ENCODE measurements at places on chromosomes 5 and 9. TPM values are rescaled to one million over a fixed set of nuclear protein-coding genes. Genes with fewer than 3 reads are reported as not detected.

- no peak for DNase-seq
Observed at GRCh38 chr5:81420039-81420667, 26.2 kb upstream of the ACOT12 start.

CYLC2 gene
- not detected for polyA plus RNA-seq

DNA sequence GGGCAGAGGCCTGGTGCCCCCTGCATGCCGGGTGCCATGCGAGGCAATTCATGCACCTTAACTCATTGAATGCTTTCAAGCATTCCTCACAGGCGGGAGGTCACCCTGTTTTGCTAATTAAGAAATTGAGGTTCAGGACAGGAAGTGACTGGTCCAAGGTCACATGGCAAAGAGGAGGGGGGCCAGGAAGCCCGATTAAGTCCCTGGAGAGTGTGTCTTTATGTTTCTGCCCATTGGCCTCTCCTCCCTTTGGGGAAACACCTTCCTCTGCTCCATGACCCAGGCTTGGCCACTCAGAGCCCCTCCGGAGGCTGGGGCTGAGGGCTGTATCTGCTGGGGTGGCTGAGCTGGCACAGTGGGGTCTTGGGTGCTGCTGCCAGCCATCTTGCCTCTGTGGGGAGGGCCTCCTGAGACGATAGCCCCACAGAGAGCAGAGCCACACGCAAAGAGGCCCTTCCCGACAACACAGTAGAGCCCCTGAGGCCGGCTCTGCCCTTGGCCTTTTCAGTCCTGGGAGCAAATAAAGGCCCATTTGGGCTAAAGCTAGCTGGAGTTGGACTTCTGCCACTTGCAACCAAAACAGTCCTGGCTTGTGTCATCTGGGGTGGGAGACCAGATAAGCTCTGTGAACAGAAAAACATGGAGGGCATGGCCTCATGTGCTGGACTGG lies 90.8 kb upstream of the NEURL1B start:
- DNase-seq, result no peak

NR6A1 gene
- polyA plus RNA-seq, result 5.0 TPM

GRCh38 chr5:146474065-146474464 lies 26.9 kb downstream of the TCERG1 start:
- DNase-seq, result no peak

GRCh38 chr5:83914662-83915418 lies 194.2 kb upstream of the HAPLN1 start:
- DNase-seq, result no peak

- DNase-seq, result no peak
Observed at GRCh38 chr5:1747079-1747802, 52.4 kb downstream of the MRPL36 start.

GRCh38 chr5:56409331-56410190 lies 176.4 kb upstream of the ANKRD55 start:
- DNase-seq, result peak; percentile 51

- no peak for DNase-seq
Observed at GRCh38 chr5:111172504-111172903, 51.7 kb upstream of the CAMK4 start.

DNA sequence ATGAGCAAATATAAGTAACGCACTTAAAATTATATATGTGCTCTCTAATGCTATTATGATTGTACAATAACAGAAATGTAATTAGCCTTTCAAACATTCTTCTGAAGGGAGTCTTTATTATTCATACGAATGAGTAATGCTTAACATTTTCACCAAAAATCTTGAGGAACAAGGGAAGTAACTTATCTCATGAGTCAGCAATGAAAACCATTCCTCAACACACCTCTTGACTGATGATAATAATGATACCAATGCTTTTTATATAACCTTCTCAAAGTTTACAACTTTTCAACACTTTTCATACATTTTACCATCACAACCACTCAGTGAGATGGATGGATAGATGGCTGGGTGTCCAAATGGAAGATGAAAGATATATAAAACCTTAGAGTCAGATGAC lies 369.3 kb downstream of the BNC2 start:
- DNase-seq, result no peak

GRCh38 chr5:130099008-130099407 lies 194.7 kb downstream of the CHSY3 start:
- DNase-seq, result no peak

DNA sequence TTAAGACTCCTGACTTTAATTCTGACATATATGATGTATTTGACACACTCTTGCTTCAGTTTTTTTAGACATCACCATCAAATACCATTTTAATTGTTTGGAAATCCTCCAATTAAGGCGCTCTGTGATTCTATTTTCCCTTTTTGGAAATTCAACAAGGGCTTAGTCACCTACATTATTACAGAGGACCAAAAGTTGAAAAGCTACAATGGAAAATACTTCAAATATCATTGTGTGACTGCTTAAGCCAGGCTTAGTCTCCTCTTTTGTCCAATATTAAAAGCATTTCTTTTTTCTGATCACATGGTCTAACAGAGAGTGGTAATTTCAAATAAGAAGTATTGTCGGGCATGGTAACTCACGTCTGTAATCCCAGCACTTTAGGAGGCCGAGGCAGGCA lies 160.3 kb downstream of the CEMIP2 start:
- DNase-seq, result no peak

DNA sequence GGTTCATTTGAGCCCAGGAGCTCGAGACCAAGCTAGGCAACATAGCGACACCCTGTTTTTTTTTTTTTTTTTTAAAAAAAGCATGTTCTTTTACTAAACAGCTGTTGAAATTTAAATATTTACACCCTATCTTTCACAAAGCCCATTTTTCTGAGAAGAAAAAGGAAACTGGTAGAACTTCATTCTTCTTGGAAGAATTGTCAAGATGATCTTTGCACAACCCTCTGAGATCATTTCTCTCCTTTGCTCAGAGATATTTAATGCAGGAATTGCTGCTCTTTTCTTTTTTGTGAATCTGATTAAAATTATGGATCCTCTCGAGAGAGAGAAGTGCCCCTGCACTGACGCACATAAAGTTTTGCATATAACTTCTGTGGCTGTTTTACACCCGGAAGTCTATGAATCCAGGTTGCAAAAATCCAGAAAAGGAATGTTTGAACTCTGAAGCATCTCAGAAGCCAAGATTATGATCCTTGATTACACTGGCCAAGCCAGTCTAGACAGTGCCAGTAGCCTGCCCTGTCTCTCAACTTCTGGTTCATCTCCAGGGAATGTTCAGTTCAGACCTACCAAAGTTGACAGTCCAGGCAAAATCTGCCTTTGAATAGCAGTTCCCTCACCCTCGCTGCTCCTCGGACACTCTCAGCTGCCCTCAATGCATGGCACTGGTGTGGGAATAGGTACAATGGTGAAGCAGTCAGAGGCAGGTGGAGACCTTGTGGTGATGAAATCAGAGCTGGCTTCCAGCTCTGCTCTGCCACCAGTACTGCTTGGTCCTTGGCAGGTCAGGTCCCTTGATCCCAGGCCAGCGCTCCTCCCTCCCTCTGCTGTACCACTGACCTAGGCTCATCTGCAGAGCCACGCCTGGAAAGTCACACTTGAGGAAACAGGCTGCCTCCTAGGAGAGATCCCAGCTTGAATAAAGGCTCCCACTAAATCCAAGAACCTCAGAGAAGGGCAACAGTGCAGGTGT lies 13.3 kb upstream of the SLC31A2 start:
- DNase-seq, result no peak

MRPL41 gene
- 30.5 TPM for polyA plus RNA-seq

ORM2 gene
- not detected for polyA plus RNA-seq

DNA sequence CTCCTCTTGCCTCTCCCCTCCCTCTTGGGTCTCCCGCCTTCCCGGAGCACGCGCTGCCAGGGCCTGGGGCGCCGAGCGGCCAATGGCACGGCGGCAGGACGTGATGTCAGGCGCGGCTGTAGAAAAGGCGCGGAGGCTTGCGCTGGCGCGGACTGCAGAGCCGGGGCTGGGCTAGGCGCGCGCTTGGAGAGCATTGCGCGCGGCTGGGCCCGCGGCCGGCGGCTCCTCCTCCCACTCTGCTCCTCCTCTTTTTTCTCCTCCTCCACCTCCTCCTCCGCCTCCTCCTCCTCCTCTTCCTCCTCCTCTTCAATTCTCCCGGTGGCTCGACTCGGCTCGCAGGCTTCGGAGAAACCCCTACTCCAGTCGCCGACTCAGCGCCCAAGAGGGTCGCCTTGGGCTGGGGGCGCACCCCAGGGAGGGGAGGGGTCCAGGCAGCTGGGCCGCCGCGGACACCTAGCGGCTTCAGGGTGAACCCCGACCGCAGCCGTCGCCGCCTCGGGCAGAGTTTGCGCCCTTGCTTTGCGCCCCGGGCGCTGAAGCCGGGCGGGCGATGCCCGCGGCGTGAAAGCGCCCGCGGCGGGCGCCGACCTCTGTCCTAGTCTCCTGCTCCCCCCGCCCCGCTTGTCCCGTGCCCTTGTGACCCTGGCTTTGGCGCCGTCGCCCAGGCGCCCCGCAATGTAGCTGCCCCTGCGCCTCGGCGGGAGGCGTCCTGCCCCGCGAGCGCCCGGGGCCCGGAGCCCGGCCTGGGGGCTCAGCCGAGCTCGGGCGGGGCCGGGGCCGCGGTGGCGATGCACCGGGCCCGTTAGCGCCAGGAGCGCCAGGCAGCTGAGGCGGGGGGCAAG lies at the start of gene LHX2:
Gene LHX2, plus strand, starts transcription at position 309 of the 842 bp plus-strand sequence. CDS start 581 bp downstream, outside the sequence.
- DNase-seq, result peak; percentile 62

SV2C gene
- polyA plus RNA-seq, result 3.0 TPM

GRCh38 chr5:179820127-179820482 lies 600 bp upstream of the SQSTM1 start:
- DNase-seq, result no peak

- peak; percentile 81 for DNase-seq
Observed at GRCh38 chr9:109817846-109818472, 38.0 kb downstream of the PALM2AKAP2 start.

PSMB7 gene
- 148 TPM for polyA plus RNA-seq

DNA sequence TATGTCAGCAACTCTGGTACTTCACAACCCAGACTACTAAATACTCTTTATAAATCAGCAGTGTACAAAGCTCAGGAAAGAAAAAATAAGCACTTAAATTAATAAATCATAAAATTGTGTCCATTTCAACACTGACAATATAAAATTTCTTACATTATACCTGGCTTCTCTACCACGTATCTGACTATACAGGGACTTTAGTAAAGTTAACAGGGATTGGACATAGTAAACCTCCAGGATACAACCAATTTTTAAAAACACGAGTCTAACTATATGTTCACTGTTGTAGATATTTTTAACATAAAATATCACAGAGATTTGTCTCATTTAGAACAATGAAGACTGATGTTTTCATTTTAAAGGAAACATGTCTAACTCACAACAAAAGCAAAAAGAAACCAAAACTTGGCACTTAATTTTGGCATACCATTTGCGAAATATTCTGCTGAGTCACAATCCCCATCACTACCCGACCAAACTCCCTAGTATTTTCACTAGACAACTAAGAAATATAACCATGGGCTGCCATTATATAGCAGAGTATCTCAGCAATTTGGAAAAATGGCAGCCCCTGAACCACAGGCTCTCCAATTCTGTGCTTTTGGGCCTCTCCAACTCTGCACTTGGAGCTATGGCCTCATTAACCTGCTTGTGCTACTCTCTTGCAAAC lies 14.4 kb downstream of the FAM169A start:
- DNase-seq, result no peak

FER gene
- polyA plus RNA-seq, result 7.2 TPM

DNA sequence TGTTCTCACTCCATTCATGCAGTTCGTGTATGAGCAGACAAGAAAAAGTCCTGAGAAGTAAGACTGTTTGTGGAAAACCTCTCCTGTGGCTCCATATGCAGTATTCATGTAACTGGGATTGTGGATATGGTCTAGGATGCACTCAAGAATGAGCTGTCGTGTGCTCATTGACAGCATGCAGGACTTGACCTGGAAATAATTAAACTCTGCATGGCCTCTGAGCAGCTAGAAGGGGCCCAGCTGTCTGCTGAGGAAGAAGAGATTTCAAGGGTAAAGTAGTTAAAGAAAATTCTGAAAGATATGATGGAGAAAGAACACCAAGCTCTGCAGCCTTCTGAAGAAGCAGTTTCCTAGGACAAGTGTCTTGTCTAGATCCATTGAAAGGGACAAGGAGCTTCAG lies 89.4 kb downstream of the KCTD16 start:
- DNase-seq, result no peak

Measured in large intestine (tissue), 12 donors.